CD4-positive, alpha-beta T cell treated with Interleukin-4 for 1 hour (primary cell): ENCODE measurements at places on chromosomes 3 and 15.

DNA sequence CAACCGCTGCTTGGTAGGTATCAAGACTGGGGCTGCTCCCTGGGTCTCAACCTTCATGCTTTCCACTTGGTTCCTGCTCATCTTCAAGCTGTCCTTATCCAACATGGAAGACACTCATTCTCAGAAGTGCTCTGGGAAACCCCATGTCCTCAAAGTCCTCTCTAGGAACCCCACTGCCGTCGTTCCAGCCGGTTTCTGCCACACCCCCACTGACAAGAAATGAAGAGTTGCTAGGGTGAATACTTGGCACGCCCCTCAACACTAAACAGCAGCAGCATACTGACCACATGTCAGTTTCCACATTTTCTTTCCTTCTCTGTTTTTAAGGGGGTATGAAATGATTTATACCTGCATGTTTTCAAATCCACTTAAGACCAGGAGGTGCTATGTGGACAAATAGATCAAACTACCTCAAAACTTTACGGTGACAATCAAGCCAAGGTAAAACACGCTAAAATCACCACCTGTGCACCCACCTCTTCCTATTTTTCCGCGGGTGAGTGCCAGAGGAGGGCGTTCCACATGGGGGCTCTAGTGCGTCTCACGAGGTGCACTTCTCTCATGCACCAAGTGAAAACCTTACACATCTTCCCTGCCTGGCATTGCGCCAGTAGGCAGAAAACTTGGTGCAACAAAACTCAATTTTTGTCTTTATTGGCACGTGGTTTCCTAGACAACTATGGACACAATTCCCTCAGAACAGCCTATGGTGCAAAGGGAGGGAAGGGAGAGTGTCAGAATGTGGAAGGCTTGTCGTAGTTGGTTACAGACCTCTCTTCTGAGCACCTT lies 125.1 kb downstream of the TJP1 start:
- DNase-seq, result no peak

- DNase-seq, result peak; percentile 45
These were observed 12.1 kb downstream of the TBC1D2B start for GRCh38 chr15:78065284-78065872.

DNA sequence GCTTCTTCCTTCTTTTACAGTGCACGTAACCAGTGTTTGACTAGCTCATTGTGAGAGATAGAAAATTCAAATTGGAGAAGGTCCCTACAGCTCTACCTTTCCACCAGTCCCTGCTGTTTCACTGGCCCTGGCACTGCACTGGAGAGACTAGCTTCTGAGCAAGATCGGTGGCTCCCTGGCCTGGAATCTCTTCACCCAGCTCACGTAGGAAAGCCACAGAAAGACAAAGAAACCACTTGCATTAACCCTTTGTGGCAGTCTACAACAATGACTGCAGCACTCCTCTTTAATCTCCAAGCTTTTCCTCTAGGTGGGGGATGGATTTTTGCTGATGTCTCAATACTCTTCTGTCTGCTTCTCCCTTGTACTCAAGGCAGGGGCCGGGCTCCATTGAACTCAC lies 155.9 kb downstream of the PEX5L start:
- DNase-seq, result no peak

DNA sequence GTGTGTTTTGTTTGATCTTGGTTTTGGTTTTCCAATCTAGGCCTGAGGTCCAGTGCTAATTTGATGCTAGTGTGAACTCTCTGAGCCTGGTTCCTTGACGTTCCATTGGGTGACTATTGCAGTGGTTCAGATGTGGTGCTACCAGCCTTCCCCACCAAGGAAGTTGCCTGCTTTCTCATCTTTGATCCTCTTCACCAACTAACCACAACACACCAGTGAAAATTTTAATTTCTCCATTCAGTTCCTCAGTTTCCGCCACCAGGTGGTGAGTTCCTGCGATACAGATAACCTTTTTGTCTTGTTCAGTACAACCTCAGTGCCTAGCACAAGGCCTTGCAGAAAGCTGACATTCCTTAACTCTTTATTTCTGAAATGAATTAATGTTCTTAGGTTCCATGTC lies 337.4 kb upstream of the TPRG1 start:
- DNase-seq, result no peak

DNA sequence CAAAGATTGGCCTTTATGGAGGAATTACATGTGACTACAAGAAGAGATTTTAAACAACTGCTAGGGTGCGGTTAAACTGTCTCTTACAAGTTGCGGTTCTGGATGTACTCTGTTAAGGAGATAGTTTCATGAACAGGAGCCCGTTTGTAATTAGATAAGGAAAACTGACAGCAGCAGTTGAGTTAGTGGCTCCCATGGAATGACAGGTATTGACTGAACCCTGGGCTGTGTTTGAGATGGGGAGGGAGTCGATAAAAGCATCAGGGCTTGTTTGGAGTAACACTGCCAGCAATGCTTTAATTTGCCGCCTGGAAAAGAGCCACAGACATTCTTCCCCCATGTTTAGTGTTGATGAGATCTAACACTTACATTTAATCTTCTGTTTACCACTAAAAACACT lies 139.9 kb downstream of the ROBO2 start:
- no peak for DNase-seq

DNA sequence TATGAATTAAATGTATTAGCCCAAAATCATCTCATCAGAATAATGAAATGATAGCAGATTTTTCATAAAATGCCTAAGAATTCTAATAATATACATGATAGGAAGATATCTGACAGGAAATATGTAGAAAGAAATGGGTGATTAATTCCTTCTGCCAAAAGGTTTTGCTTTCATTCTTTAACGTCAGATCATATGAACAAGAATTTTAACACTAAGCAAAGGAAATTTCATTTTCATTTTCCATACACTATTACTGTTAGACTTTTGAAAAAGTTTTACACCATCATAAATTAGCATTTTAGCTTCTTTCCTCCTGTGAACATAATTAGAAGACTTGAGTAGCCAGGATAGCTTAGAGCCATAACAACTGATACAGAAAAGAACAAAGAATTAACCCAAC lies 1099.9 kb downstream of the NSUN3 start:
- no peak for DNase-seq

DNA sequence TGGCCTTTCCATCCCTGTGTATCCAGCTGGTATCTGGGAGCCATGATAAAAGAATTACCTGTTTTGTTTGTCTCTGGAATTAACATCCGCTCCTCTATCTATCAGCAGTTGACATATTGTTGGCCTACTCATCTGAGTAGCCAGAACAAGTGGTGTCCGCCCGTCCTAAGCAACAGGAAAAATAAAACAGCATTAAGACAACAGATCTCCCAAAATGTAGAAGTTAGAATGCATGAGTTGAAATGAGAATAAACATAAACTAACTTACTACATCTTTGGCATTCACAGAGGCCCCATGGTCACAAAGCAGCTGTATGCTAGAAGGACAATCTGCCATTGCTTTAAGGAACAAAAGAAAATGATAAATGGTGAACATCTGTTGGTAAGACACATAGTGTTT lies 75.9 kb downstream of the UACA start:
- DNase-seq, result no peak

- peak; percentile 79 for DNase-seq
These were observed 5.3 kb downstream of the CLK3 start for GRCh38 chr15:74620636-74621545.

GRCh38 chr3:45939341-45939771 lies 3.9 kb upstream of the CXCR6 start:
- DNase-seq, result no peak

- no peak for DNase-seq
These were observed 10.0 kb downstream of the HMG20A start for GRCh38 chr15:77430652-77431051.

DNA sequence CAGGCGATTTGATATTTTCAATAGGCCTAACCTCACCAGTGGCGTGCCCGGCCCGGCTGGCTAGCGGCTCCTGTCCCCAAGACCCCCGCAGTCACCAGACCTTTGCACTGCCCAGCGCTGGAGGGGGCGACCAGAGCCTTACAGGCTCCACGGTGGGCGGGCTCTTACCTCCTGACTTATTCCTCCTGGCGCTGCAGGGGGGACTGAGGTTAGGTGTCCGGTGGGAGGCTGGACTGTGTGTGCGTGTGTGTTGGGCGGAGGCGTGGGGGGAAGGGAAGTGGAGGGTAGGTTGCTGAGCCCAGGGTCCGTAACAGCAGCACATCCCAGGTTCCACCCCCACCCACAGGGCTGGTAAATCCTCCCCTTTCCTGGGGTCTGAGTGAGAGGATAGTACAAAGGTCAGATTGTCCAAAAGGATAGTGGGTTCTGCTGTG lies 27.5 kb upstream of the THRB start:
- no peak for DNase-seq
